ENCODE measurements at places on chromosomes 2 and 18.
A peak's percentile ranks its signal among the peaks of the same experiment; 100 is the strongest.

GRCh38 chr18:23539296-23539695 lies 36.0 kb downstream of the RMC1 start:
- DNase-seq = no peak

DNA sequence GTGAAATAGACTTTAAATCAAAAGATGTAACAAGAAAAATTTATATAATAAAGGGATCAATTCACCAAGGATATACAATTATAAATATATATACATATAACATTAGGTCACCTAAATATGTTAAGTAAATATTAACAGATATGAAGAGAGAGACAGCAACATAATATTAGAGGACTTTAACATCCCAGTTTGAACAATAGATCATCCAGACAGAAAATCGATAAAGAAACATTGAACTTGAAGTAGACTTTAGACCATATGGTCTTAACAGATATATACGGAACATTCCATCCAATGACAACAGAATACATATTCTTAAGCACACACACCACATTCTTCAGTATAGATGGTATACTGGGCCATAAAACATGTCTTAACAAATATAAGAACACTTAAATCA lies 649.6 kb upstream of the SETBP1 start:
- no peak for DNase-seq

- DNase-seq = no peak
Measured at GRCh38 chr2:164711766-164712138, 90.5 kb upstream of the GRB14 start.

GRCh38 chr18:26765498-26765897 lies 100.0 kb downstream of the AQP4 start:
- DNase-seq = no peak

DNA sequence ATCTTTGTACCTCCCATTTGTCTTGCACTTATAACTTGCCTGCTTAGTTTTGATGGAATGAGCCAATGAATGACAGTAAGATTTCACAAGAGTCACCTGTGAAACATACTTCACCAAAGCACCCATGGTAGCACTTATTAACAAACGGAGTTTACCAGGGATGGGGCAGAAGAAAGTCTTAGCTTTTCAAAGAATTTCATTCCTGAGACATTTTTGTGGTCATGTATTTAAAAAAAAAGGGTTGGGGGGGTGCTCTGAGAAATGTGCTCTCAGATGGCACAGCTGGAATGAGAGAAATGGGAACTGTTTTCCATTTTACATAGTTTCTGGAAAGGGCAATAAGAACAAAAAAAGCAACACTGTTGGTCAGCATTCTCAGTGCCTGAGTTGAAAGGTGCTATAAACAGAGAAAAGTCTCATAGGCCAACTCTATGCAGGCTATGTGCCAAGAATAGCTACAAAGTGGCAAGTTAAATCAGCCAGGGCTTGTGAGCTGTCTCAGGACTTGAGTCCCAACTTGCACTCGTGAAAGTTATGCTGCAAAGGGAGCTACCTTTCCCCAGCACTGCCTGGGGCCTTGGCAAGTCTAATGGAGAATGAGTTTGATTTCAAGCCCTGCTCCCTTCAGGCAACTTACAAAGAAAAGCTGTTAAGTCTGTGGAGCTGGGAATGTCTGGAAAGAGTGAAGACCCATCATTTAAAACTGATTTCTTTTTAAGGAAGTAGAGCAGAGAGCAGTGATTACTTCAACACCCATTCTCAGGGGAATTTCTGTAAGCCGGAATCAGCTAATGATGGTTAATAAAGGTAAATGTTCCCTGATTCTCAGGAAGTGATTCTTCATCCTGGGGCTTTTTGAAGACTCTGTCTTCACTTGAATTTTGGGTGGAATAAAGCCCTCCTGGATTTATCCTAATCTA lies 170.6 kb downstream of the SLC8A1 start:
- no peak for DNase-seq

DNA sequence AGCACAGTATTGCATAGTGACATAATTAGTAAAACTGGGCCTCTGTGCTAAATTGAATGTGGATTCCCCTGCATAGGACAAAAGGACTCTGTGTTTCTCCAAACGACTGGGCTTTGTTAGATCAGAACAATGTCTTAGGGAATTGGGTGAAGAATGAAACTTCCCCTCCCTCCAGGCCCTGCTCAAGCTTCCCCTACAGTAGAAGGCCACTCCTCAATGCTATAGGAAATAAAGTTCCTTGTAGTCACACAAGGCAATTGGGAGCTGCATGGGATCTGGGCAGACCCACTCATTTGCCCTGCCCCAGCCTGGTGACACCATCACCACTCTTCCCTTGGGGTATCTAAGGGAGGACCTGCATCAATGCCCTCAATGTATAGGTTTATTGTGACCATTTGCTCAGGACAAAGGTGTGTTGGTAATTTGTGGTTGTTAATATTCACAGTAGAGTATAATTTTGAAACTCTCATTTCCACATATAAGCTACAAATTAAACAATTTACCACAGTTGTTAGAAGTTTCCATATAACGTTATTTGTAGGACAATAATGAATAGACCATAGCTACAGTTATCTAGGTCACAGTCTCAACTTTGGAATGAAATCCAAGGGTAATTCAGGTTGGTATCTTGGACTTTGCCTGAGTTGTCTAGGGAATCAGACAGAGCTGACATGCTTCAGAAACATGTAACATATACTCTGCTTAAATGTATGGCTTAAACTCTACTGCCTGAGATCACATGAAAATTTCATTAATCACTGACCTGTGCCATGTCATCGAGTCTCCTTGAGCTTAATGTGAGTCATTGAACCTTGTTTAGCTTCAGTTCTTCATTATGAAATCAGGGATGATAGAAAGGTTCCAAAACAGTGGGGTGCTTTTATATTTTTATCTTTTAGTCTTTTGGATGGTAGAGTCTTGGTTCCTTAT lies 64.8 kb upstream of the DARS1 start:
- DNase-seq = no peak

GRCh38 chr2:181305301-181306123 lies 151.7 kb upstream of the ITGA4 start:
- peak; percentile 98 for DNase-seq

GRCh38 chr2:80238692-80239469 lies 65.7 kb downstream of the LRRTM1 start:
- no peak for DNase-seq

DNA sequence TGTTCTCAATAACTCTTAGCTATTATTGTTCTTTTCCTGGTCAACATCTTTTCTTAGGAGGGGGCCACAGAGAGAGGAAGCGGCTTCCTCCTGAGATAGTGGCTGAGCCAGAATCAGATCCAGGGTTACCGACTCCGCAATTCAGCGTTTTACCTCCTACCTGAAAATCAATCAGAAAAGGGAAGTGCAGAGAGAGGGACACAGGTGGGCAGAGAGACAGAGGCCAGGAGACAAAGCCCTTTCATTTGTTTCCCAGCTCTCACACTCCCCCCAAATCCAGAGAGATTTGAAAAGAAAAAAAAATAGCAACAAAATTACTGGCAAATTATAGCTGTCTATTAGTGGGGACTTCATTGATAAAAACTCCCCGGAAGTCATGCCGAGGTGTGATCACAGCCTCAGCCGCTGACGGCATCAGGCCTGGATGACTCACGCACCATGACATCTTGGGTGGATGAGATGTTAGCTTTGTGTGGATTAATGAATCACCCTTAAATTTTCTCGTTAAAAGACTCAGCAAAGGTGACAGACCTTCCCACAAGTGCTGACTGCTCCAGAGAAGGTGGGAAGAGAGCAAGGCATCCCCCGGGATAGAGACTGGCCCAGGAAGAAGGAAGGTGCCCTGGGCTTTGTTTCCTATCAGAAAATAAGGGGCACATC lies 120.7 kb downstream of the LOXHD1 start:
- no peak for DNase-seq

- DNase-seq = peak; percentile 64
Measured at GRCh38 chr2:17752892-17753802, 463 bp downstream of the SMC6 start.

DNA sequence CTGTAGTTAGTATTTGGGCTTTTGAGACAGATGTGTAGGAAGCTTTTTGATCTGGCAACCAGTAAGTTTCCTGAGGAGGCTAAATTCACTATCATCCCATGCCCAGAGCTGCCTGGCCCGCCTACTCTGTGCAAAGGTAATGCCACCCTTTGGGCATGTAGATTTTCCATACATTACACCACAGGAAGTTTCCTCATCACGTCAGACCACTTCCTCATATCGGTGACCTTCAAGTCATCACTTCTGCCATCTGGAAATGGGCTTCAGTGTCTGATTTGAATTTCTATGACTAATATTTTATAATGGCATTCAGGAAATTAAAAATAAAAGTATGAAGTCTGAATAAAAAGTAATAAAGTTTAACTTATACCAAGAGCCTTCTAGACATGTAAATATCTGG lies 825.4 kb downstream of the DCDC2C start:
- DNase-seq = peak; percentile 33

- no peak for DNase-seq
Measured at GRCh38 chr2:64793701-64794100, 140.0 kb upstream of the SERTAD2 start.

DNA sequence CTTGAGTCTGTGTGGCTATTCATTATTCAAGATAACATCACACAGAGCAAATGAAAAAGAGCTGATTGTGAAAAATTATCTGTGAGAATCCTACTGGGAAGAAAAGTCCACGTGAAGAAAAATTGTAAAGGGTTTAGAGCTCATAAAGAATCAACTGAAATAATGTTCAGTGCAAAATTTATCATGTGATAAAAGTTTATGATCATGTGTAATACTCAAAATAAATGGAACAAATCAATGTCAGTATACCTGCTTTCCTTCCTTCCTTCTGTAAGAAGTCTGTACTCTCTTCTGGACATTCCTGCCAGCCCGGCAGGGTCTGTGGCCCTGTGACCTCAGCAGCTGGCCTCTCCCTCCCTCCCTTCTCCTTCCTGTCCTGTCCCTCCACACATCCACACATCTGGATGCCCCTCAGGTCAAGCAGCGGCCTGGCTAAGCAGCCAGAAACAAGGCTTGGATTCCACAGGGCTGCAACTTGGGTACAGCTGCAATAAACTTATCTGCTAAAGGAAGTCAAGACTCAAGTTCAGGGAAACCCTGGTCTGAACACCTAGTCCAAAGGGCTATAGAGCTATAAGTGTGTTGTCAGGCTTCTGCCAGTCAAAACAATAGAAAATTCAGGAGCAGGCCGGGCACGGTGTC lies 172.1 kb downstream of the MREG start:
- DNase-seq = no peak

DNA sequence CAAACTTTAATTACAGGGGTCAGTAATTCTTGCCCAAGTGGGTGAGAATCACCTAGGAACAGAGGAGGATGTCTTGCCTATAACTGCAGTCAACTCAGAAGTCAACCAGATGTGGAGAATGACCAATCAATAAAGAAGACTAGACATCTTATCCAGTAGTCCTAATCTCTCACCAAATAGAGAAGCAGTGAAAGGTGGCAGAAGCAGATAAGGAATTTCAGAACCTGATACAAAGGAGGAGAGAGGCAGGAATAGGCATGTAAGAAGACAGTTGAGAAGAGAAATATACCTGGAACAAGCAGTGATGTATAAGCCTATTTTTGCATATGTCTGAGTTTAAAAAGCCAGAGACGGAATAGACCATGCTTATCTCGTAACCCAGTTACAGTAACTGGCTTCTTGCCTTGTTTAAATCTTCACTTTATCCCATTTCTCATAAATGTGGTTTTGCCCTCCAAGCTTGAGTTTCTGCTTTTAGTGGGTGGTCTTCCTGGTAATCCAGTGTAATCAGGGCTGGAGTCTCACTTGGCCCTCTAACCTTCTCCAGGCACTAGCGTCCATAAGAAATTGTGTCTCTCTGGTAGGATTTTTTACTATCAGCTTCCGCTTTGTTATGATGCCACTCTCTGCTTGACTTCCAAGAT lies 401.0 kb downstream of the SUCLG1 start:
- DNase-seq = no peak

DNA sequence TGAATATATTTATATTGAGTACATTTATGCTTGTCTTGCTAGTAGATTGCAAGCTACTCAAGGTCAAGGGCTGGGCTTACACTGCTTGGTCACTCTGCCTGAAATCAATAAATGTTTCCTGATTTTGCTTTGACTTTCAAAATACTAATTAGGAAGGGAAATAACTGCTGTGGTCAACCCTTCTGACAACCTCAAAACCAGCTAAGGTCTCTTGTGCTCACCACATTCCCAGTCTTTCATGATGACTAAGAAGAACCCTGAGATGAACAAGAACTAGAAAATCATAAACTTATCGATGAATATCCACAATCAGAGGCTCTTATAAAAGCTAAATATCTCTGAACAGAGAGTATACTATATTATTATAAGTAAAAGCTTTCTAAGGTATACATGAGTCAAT lies 33.3 kb downstream of the ABCB11 start:
- DNase-seq = no peak

DNA sequence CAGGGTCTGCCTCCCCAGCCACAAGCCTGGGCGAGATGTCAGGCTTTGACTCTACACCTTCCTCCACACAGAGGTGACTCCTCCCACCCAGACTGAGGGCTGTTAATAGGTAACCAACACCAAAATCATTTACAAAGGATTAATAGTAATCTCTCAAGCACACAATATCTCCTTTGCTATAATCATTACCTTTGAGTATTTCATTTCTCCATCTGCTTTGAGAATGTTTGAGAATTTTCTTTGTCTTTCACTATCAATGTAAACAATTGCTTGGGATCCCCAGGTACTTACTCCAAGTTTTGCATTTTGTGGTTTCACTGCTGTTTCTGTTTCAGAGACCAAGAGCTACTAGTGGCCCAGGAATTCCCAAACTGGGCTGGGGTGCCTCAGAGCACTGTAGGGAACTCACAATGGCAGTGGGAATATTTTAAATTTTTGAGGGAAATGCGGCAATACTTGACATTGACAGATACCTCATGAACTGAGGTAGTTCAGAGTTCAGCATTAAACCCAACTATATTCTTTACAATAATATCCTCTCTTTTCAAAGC lies 166.4 kb upstream of the MGAT5 start:
- no peak for DNase-seq

GRCh38 chr2:138964418-138964817 lies 184.2 kb upstream of the NXPH2 start:
- DNase-seq = no peak

GRCh38 chr2:16114836-16115235 lies 174.5 kb downstream of the MYCN start:
- no peak for DNase-seq

DNA sequence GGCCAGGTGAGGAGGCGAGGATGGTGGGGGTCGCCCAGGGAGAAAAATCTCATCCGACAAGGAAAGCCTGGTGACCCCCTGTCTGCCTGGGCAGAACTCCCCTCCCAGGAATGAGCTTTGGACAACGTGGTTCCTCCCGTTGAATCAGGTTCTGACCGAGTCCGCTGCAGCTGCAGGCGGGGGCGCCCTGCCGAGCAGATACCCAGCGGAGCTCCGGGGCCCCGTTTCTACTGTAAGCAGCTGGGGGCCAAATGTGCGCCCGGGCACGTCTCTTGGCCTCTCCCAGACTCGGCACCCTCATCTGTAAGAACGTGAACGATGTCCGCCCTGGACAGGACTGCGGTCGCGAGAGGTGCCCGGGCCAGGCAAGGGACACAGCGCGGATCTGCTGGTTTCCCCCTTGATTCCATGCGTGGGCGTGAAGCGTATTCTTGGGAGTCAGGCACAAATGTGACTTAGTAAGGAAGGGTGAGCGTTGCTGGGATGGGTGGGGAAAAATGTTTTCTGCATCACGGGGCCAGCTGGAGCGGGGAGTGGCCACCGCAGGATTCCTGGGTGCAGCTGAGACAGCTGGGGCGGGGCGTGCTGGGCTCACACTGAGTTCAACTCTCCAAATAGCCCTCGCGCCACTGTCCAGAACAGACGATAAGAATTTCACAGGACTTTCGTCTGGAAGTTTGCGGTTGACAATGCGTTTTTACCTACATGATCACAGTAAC lies 20.2 kb upstream of the TUBB6 start:
- DNase-seq = no peak
